Mucosa of descending colon (tissue), 3 donors: ENCODE measurements at places on chromosomes 1 and 21. TPM values are rescaled to one million over a fixed set of nuclear protein-coding genes. Genes with fewer than 3 reads are reported as not detected.

DNA sequence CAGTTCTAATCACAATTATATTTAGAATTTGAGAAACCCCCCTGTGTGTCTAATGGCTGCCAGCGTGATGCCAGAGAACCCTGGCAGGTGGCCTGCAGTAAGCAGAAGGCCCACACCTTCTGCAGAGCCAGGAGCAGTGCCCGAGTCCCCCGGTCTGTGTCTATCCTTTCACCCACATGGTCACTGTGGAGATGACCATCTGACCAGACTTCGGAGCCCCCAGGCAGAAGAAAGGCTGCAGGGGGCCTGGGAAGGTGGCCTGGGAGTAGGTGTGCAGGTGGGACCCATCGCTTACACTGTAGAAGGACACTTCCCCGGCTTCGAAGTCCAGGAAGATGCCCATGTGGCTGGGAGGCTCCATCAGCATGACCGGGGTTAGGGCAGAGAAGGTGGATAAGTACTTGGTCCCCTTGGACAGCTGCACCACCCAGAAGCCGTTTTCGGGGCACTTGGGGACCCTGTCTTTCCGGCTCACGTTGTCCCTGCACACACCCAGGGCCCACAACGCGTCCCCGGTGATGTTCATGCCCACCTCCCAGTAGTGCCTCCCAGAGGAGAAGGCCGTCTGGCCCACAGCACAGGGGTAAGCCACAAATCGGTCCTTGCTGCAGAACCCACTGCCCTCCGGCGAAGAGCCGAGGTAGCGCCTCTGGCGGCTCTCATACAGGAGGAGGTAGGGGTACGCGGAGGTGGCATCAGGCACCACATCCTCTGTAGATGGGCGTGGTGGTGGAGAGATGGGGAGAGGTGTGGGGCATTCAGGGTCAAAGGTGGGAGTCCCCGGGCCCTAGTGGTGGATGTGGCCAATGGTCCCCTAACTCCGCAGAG, 1.6 kb upstream of the TRIM11 start:
- peak; percentile 57 for DNase-seq

DNA sequence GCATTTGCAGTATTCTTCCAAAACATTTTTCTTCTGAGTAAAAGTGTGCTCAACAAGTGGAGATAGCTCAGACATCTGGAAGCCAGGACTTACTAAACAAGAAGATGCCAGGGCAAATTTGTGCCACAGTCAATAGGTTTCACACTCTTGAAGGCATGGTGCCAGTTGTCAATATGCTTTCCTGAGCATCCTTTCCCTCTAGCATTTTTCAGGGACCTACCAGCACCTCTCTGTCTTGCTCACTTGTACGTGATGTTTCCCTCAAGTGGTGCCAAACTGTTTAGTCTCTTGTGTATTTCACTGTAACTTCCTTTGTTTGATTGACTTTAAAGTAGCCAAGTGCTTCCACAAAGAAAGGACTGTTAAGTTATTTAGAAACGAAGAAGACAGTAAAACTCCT, 194.0 kb upstream of the SGIP1 start:
- no peak for DNase-seq

DNA sequence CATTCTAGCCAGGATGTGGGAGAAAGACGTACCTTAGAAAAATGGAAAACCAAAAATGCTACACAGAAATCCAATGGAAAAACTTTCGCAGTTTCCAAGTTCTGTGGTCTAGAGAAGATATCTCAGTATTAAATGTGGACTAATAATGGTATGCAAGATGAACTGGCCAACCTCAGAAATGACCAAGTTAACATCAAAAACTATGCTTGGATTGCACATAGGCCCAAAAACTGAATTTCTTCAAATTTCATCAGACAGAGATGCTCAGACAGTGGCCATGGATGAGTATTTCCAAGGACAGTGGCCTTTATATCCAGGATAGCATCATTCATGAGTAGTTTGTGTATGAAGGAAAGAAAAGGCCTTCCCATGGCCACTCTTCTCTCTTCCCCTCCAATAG, 132.2 kb downstream of the TIAM1 start:
- no peak for DNase-seq

DNA sequence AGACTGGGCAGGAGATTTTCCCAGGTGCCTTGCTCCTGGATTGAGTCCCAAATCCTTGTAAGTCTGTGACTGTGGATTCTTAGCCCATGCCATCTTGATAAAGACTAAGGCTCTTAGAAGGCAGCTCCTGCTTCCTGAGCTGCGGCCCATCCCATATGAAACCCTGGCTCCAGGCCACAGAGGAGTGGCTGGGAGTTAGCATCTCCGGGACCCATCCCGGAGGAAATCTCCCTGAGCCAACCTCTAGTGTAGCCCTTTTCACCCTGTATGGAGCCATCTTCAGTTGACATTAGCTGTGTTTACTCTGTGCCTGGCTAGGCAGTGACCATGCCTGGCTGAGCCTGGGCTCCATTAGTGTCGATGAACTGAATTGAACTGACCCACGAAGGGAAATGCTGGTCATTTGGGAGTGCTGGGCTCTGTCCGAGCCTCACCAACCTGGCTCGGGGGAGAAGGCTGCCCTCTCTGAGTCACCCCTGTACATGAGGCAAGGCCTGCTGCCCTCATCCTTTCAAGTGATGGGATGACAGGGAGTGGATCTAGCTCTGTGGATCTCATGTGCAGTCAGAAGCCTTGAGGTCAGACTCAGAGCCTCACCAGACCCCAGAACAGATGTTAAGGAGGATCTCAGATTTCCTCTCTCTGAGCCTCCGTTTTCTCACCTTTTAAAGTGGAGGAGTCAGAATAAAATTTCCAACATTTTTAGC, 37.5 kb downstream of the LGR6 start:
- DNase-seq: no peak

DNA sequence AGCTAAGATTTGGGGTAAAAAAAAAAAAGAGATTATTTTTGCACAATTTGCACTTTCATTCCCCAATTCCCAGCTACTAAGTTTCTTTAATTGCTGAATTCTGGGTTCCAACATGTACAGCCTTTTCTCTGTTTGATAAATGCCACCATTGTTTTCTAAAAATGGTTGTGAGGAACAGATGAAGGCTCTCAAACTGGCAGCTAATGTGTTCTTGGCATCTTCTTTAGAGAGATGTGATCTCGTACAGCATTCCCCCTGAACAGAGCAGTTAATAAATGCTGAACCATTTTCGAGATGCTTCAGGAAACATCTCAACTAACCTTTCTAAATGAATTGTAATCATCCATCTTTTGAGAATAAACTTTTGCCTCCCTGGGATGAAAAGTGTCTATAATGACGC, 107.9 kb upstream of the DYNLT5 start:
- DNase-seq: no peak

DNA sequence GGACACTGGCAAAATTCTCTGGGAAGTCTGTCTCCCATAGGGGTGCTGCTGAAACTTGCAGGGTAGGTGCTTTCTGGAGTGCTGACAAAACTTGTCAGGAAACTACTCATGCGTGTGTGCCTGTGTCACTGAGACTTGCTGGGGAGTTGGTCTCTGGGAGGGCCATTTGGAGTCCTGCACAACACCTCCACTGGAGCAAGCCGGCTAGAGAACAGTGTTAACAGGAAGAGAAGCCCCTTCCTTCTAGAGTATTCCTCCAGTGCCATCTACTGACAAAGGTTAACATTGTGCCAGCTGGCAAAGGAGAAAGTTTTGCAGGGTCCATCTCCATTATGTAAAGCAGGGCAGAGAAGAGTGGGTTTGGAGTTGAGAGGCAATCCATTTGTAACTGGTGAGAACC, 30.0 kb downstream of the ZMYM4 start:
- DNase-seq: no peak

- DNase-seq: no peak
These were observed 50.8 kb upstream of the COL24A1 start for GRCh38 chr1:86207323-86207722.

- DNase-seq: no peak
These were observed 37.6 kb downstream of the MATN1 start for GRCh38 chr1:30685796-30686165.

GRCh38 chr1:234768171-234768568, 158.2 kb upstream of the IRF2BP2 start:
- DNase-seq: no peak

GRCh38 chr1:22282364-22282995, 139.6 kb upstream of the WNT4 start:
- no peak for DNase-seq

- no peak for DNase-seq
These were observed 98.7 kb upstream of the PRMT6 start for GRCh38 chr1:106957795-106958194.

DNA sequence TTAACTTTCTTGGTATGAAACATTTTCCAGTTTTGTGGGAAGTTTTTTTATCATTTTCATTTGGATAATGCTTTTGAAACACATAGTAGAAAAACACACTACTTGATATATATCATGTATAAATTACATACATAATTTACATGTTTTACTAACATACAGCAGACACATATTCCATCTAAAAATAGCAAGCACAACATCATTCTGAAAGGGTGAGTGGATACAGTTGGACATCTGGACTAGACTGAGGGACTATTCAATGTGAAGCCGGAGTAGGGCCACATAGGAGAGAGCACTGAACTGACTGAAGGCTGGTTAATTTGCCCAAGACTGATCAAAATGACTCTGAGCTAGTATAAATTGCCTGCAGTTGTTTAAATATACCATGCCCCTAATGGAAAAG, 11.7 kb downstream of the CDKN2C start:
- DNase-seq: no peak

DNA sequence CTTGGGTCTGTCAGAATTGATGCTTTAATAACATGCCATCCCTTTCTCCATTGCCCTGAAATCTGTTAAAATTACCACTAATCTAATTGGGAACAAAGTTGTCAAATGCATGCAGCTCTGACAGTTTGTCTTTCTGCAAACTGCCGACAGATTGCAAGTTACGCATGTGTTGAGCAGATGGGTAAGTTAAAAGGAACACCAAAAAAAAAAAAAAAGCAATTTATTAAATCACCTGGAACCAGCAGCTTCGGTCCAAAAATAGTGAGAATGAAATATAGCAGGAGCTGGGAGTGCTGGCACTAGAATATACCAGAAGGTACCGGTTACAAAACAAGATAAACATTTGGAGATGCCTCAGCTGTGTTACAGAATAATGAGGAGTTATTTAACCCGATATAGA, 149.6 kb upstream of the C1orf87 start:
- no peak for DNase-seq

- peak; percentile 67 for DNase-seq
These were observed 407 bp downstream of the GALNT2 start for GRCh38 chr1:230067419-230067870.

DNA sequence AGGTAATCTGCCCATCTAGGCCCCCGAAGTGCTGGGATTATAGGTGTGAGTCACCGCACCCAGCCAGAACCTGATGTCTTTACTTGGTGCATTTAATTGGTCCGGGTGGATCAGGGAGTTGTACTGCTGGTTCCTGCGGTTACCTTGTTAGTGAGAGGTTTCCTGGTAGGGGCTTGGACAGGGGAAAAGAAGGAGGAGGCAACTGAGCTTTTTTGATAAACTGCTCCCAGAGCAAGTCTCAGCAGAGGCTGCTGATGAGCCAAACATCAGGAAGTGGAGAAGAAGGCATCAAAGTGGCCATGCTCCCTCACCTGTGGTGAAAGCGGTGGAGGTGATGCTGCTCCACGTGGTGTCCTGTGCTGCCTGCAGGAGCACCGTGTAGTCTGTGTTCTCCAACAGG, 161.5 kb upstream of the KIAA0040 start:
- DNase-seq: no peak

DNA sequence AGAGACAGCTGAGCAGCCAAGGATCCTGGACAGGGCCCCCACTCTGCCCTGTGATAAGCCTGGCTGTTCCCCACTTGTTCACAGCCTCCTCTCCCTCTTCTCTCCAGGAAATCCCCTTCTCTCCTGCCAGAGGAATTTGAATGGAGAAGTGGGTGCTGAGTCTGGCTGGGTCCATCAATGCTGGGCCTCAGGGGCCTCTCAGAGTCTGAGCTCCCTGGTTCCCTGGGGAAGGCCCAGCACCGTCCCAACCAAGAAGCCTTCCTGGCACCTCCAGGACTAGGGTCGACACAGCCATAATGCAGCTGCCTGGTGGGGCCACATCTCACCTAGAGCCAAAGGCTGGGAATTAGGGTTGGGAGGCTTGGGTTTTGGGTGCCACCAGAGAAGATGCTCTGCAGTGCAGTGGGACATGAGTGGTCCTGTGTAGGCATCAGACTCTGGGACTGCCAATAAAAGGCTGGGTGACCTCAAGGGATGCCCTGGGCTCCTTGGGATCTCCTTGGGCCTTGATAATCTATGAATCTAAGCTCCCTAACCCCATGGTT, 2.5 kb downstream of the MYBPH start:
- no peak for DNase-seq

GRCh38 chr1:217969428-217969827, 315.7 kb upstream of the RRP15 start:
- peak; percentile 31 for DNase-seq

DNA sequence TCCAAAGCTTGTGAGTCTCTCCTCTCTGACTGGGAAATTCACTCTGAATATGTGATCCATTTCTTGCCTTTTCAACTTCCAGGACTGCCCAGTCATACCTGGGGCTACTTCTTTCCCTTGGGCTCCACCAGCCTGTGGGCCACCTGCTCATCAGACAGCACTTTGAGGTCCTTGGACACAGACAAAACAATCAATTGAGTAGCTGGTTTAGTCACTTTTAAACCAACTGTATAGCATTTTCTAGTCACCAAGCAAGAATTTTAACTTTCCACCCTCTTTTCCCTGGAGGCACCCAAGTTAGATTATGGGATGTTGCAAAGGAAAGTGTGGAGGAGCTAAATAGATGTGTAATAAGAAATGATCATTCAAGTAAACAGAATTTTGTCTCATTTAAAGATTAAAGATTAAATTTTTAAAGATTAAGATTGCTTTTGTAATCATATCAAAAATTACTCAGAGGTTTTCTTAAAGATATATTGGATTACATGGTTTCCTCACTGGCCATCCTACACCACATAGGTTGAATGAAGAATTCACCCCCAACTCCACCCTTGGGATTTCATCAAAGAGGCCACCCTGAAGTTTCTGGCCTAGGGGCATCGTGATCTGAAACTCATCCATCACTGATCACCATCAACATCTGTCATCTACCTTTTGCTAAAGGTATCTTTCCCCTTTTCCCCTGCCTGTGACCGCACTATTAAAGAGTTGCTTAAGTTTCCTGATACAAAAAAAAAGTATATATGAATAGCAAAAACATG, 219.2 kb upstream of the NR5A2 start:
- no peak for DNase-seq

The AADACL4 gene
- not detected for total RNA-seq

The C1orf53 gene
- 4.1 TPM for total RNA-seq

The INKA2 gene
- total RNA-seq: 9.8 TPM

The MR1 gene
- 3.3 TPM for total RNA-seq

The VAV3 gene
- 41.3 TPM for total RNA-seq

The TNFRSF14 gene
- 146 TPM for total RNA-seq

The TMEM201 gene
- 8.1 TPM for total RNA-seq

The BCAS2 gene
- total RNA-seq: 31.2 TPM

The NCAM2 gene
- 4.0 TPM for total RNA-seq

The DCDC2B gene
- total RNA-seq: not detected

The S100A12 gene
- 1.5 TPM for total RNA-seq

The CYP4Z1 gene
- total RNA-seq: 0.19 TPM

The TCHH gene
- 0.09 TPM for total RNA-seq

The F13B gene
- total RNA-seq: not detected

The SPRR2E gene
- not detected for total RNA-seq

The RCAN1 gene
- 55.2 TPM for total RNA-seq

The OPN3 gene
- total RNA-seq: 27.4 TPM

The FCAMR gene
- 0.84 TPM for total RNA-seq
